ENCODE measurements at places on chromosomes 2 and 18. TPM values are rescaled to one million over a fixed set of nuclear protein-coding genes. Genes with fewer than 3 reads are reported as not detected.

DNA sequence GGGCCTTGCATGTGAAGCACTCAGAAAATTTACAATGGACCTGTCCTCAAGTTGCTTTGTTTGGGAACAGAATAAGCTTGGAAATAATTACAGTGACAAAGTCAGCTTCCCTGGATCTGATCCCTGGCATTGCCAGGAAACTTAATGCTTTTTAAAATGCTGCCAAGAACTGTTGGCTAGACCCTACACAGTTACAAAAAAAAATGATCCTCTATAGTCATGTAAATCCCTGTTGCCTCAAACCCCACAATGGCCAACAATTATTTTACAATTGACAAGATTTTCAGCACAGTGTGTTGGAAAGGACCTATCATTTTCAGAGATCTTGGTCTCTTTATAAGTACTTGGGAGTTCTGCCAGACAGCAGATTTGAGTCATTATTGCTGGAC, 470.4 kb upstream of the ACVR2A start:
- DNase-seq, result no peak

DNA sequence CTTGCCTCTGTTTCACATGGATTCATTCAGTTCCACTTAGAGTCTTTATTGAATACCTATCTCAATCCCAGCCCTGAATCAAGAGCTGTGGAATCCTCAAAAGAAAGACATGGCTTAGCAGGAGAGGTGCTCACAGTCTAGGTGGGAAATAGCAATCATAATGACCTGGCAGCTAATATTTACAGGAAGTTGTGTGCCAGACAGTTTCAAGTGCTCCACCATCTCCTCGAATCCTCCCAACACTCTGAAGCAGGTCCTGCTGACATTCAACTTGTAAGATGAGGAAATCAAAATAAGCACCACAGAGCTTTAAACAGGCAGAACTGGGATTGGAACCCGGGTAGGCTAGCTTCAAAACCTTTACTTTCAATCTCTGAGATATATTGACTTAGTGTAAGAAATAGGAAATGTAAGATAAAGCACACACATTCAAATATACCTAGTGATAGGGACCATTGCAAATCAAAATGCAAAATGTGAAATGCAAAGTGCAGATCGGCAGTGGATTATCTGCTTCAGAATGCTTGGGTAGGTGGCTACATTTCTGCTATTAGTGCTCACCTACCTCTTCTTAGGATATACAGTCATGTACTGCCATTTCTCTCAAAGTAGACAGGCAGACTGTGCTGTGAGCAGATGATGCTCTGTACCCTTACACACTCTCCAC, 182.0 kb downstream of the PRKCE start:
- DNase-seq, result no peak

GRCh38 chr2:218957671-218958070, 1.8 kb upstream of the CDK5R2 start:
- DNase-seq, result no peak

DNA sequence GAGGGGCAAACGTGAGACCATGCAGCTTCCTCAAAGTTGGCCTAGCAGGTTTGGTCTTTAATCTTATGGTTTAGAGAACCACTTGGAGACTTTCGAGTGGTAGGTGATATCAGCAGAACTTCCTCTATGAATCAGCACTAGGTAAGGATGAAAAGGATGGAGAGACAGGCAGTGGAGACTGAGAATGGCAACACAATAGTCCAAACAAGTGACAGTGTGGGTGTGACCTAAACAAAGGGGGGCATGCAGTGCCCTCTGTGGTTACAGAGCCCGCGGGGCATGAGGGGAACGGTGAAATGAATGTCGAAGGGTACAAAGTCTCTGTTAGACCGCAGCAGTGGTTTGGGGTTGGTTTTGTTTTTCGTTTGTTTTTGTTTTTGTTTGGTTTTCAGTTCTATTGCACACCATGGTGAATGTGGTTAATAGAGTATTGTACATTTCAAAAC, 143.9 kb downstream of the L3MBTL4 start:
- DNase-seq, result no peak

GRCh38 chr2:47160660-47161059, 5.6 kb upstream of the STPG4 start:
- DNase-seq, result no peak

DNA sequence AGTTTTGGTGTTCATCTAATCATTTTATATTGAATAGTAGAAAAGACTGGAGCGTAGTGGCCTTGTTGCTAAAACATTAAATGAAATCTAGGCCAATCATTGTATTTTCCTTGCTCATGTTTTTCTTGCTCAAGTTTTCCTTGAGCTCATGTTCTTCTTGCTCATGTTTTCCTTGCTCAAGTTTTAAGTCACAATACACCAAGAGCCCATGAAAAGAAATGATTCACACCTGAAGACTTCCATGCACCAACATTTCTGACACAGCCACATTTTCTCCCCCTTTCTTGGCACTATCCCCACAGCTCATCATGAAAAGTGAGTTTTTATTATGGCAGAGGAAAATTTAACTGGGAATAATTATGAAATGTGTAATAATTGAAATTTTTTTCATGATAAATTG, 92.0 kb downstream of the LRP1B start:
- no peak for DNase-seq

GRCh38 chr2:38671303-38671702, 5.4 kb downstream of the GALM start:
- no peak for DNase-seq

- no peak for DNase-seq
Measured at GRCh38 chr2:23658466-23658942, 268.4 kb downstream of the ATAD2B start.

DNA sequence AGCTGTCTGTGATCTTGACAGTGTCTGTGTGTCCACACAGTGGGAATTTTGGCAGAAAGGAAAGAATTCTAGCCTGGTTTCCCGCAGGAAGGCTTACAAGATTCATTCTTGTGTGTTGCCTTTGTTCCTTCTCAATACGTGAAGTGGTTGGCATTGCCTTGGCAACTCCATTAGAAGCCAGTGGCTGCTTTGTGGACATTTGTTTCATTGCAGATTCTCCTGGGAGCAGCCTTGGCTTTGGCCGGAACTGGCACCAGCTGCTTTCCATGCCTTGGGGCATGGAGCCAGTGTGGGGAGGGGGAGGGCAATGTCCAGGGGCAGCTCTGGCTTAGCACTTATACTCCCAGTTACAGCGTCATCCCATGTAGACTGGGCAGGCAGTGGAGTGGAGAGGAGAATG, 39.4 kb downstream of the KIF5C start:
- no peak for DNase-seq

DNA sequence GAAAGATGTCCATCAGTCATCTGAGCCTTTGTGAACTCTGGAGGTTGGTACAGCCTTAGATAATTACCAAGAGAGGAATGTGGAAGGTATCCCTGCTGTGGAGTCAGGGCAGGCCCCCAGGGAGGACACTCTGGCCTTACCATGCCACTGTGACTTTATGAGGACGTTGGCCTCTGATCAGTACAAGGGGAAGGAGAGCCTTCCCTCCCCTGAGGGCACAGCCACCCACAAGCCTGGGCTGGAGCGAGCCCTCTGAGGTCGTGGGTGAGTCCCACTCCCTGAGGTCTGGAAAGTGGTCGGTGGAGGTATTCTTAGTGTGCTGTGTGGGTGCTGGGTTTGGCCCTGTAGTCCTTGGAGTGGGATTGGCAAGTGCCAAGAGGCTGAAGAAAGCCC, 91.6 kb downstream of the STPG4 start:
- no peak for DNase-seq

DNA sequence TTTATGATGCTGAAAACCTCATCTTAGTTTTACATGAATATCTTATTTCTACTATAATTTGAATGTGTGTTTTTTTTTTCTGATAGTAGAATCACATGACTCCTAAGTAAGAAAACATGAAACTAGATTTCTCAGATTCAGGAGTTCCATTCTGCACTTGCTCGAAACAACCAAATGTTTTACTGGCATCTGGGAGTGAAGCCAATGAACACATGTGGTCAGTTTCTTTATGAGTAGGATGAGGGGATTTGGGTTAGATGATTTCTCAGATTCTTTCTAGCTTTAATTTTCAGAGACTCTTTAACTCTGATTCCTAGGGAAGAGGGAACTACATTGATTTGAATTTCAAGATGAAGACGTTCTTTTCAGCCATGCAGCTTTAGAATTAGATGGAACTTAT, 225.0 kb upstream of the NT5C1B start:
- DNase-seq, result no peak

DNA sequence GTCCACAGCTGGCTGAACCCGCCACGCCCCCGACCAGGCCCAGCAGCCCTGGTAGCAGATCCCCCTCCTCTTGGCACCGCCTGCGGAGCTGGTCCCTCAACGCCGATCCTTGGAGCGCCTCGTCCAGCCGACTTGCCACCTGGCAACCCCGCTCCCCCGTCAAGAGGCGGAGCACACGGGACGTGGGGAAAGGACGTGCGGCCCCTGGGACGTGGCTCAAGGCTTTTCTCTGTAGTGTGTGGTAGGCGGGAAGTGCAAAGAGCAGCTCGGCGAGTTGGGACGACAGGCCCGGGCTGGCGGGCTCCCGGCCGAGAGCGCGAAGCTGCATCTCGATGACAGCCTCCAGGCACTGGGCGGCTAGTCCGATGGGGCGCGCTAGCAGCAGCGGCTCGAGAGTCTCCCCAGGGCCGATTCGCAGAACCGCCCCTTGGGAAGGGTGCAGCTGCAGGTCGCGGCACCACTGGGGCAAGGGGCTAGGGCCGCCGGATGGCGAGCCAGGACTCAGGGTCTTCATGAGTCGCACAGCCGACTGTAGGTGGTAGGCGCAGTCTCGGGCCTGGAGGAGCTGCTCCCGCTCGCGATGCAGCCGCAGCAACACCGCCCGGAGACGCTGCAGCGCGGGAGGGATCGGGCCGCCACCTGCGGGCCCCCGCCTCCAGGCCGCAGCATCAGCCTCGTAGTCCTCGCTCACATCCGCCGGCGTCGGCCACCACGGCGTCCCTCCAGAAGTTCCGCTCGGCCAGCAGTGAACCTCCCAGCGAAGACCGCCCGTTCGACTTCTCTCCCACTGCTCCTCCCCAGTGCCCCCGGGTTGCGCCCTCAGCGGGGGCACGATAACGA, 617 bp downstream of the CCDC142 start:
- no peak for DNase-seq

Gene POMC
- polyA plus RNA-seq, result 5.7 TPM

Gene MOGAT1
- polyA plus RNA-seq, result not detected

Gene MGAT4A
- polyA plus RNA-seq, result 33.0 TPM

Gene SLC9A2
- polyA plus RNA-seq, result 7.2 TPM

Gene C2orf81
- polyA plus RNA-seq, result 6.6 TPM

All from right renal cortex interstitium (tissue), 3 donors.